ENCODE measurements at places on chromosomes 2 and 18.

DNA sequence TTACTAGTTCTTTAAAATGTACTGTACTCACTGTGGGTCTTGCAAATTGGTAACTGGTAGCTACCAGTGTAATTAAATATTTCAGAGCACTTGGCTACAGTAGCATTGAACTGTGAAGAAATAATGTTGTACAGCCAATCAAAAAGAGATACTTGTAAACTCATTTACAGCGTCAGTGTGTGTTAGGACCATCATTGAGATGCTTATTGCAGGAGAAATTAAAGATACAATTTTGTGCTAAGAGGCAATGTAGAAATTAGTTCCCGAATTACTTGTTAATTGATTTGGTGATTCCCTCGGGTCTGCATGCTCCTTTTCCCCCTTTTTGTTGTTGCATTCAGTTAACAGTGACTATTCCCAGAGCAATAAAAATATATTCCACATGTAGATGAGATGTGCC is 330.5 kb downstream of the AGAP1 start:
- H3K36me3 ChIP-seq: peaks cover 2% of the 10 kb centered on the region
- H3K4me1 ChIP-seq: no peaks in the 10 kb centered on the region
- peaks cover 11% of the 10 kb centered on the region for H3K27me3 ChIP-seq
- H3K4me3 ChIP-seq: no peak overlapping the region
- no peak for DNase-seq

- peaks cover 3% of the 10 kb centered on the region for H3K36me3 ChIP-seq
- no peak overlapping the region for H3K27ac ChIP-seq
- peaks cover 33% of the 10 kb centered on the region for H3K27me3 ChIP-seq
- no peak overlapping the region for H3K4me3 ChIP-seq
- DNase-seq: no peak
- no peaks in the 10 kb centered on the region for H3K4me1 ChIP-seq
Measured at GRCh38 chr2:524442-524841, 152.8 kb downstream of the TMEM18 start.

GRCh38 chr2:39107724-39108273 is 13.1 kb downstream of the SOS1 start:
- peaks cover 5% of the 10 kb centered on the region for H3K36me3 ChIP-seq
- DNase-seq: no peak
- no peaks in the 10 kb centered on the region for H3K27me3 ChIP-seq
- H3K27ac ChIP-seq: peak overlapping the region; percentile 83

GRCh38 chr2:6283259-6283658 is 582.4 kb downstream of the CMPK2 start:
- no peak overlapping the region for H3K4me3 ChIP-seq
- no peak for DNase-seq
- no peaks in the 10 kb centered on the region for H3K36me3 ChIP-seq
- H3K4me1 ChIP-seq: no peaks in the 10 kb centered on the region

DNA sequence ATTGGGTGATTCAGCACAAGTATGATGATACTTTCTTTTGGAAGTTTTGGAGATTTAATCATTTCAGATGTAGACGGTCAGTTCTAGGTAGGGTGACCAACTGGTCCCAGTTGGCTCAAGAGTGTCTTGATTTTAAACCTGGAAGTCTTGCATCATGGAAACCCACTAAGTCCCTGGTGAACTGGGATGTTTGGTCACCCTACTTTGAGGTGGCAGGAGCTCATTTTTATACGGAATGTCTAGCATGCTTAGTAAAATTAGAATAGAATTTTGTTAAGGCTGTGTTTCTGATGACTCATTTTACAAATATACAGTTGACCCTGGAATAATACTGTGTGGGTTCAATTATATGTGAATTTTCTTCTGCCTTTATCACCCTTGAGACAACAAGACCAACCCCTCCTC is 61.5 kb upstream of the DOCK10 start:
- H3K27ac ChIP-seq: no peak overlapping the region
- H3K36me3 ChIP-seq: peaks cover 3% of the 10 kb centered on the region
- no peaks in the 10 kb centered on the region for H3K27me3 ChIP-seq
- H3K4me3 ChIP-seq: no peak overlapping the region
- H3K4me1 ChIP-seq: no peaks in the 10 kb centered on the region
- no peak for DNase-seq

DNA sequence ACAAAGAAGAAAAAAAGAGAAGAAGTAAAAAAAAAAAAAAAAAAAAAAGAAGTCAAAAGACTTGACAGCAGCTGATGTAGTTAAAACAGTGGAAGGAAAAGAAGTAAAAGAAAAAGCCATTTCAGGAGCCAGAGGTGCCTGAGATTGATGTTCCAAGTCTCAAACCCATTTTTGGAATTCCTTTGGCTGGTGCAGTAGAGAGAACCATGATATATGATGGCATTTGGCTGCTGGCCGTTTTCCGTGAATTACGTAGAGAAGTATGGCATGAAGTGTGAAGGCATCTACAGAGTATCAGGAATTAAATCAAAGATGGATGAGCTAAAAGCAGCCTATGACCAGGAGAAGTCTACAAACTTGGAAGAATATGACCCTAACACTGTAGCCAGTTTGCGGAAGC is 7.6 kb upstream of the CHST10 start:
- H3K27ac ChIP-seq: peak overlapping the region; percentile 39
- H3K36me3 ChIP-seq: no peaks in the 10 kb centered on the region
- H3K27me3 ChIP-seq: peaks cover 39% of the 10 kb centered on the region
- no peak for DNase-seq

DNA sequence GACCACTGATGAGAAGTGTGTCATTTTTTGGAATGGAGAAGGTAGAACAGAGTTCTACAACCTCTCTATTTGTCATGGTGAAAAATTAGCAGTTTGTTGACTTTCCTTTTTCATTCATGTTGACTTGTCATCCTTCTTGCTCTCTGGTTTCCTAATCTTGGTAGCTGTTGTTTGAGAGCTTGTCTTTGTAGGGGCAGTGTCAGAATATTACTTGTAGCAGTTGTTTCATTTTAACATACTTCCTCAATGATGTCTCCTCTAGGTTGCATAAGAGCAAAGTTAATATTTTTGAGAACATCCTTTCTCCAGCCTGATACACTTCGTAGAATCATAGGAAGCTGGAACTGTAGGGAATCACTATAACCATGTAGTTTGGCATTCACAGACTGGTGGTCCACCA is 368.2 kb upstream of the FANCL start:
- H3K27me3 ChIP-seq: no peaks in the 10 kb centered on the region
- H3K4me1 ChIP-seq: peaks cover 2% of the 10 kb centered on the region
- no peak overlapping the region for H3K27ac ChIP-seq

GRCh38 chr18:11072632-11073031 is 76.7 kb downstream of the PIEZO2 start:
- peaks cover 11% of the 10 kb centered on the region for H3K27me3 ChIP-seq
- H3K4me3 ChIP-seq: no peak overlapping the region
- no peak overlapping the region for H3K27ac ChIP-seq
- no peaks in the 10 kb centered on the region for H3K36me3 ChIP-seq

DNA sequence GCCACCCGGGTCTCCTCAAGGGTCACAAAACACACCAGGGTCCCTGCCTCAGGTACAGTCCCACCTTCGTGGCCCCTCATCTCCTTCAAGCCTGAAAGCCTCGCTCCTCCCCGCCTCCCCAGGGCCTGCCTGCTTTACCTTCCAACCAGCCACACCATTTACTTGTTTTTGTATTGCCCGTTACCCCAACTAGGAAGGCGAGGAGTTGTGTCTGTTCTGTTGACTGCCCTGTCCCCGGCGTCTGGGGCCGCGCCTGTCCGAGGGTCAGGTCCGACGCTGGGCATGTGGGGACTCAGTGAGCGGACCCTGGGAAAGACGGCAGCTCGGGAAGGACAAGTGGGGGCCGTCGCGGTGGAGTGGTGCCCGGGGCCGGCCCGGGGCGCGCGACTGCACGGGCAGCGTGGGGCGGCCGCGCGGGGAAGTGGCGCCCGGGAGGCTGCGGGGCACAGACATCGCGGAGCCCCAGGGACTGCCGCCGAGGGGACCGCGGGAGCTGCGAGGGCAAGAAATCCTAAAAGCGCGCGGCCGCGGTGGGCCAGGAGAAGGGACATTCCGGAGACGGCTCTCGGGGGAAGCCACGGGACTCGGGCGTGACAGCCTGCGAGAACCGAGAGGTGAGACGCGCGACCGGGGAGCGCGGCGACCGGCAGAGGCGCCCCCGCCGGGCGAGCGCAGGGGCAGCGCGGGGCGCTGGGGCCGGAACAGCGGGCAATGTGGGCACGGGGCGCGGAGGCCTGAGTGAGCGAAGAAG is 797 bp upstream of the GRHL1 start:
- peak overlapping the region; percentile 94 for H3K4me3 ChIP-seq
- DNase-seq: no peak
- H3K27ac ChIP-seq: peak overlapping the region; percentile 56
- peaks cover 2% of the 10 kb centered on the region for H3K36me3 ChIP-seq

DNA sequence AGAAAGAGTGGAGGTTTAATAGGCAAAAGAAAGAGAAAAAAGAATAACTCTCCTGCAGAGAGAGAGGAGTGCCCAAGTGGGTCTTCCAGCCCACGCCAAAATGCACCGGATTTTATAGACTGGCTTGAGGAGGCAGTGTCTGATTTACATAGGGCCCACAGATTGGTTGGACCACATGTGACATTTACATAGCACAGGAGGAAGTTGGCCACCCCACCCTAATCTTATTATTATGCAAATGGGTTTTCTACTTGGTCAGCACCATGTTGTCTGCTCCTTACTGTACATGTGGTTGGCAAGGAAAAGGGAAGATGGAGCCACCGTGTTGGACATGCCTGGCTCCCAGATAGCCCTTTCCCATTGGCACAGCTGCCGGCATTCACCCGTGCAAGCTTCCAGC is 56.8 kb downstream of the SP110 start:
- DNase-seq: no peak
- H3K4me1 ChIP-seq: peaks cover 5% of the 10 kb centered on the region
- no peak overlapping the region for H3K27ac ChIP-seq
- no peak overlapping the region for H3K4me3 ChIP-seq
- no peaks in the 10 kb centered on the region for H3K27me3 ChIP-seq
- peaks cover 9% of the 10 kb centered on the region for H3K36me3 ChIP-seq

GRCh38 chr2:205321231-205321630 is 361.1 kb upstream of the NRP2 start:
- DNase-seq: no peak
- H3K36me3 ChIP-seq: peaks cover 2% of the 10 kb centered on the region
- no peaks in the 10 kb centered on the region for H3K4me1 ChIP-seq
- H3K4me3 ChIP-seq: no peak overlapping the region
- H3K27me3 ChIP-seq: no peaks in the 10 kb centered on the region
- no peak overlapping the region for H3K27ac ChIP-seq

DNA sequence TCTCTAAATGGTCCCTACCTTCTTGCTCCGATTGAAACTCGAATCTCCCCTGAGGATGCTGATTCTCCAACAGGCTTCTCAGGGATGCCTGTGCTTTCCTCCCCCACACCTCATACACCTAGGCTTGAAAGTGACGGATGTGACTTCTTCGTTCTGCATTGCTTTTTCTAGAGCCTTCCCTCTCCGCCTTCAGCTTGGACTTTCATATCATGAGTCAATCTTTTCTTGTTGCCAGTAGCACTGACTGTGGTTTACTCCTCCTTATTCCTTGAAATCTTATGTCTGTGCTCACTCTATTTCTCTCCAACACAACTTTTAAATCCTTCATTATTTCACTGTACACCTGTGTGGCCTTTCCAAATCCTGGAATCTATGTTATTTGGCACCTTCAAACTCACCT is 451.4 kb downstream of the TMX3 start:
- H3K36me3 ChIP-seq: no peaks in the 10 kb centered on the region
- no peaks in the 10 kb centered on the region for H3K4me1 ChIP-seq
- DNase-seq: no peak
- no peak overlapping the region for H3K4me3 ChIP-seq
- H3K27me3 ChIP-seq: no peaks in the 10 kb centered on the region
- no peak overlapping the region for H3K27ac ChIP-seq

- no peaks in the 10 kb centered on the region for H3K4me1 ChIP-seq
- no peak overlapping the region for H3K4me3 ChIP-seq
- DNase-seq: no peak
- H3K36me3 ChIP-seq: no peaks in the 10 kb centered on the region
Measured at GRCh38 chr2:186995092-186995491, 146.1 kb upstream of the ZSWIM2 start.

DNA sequence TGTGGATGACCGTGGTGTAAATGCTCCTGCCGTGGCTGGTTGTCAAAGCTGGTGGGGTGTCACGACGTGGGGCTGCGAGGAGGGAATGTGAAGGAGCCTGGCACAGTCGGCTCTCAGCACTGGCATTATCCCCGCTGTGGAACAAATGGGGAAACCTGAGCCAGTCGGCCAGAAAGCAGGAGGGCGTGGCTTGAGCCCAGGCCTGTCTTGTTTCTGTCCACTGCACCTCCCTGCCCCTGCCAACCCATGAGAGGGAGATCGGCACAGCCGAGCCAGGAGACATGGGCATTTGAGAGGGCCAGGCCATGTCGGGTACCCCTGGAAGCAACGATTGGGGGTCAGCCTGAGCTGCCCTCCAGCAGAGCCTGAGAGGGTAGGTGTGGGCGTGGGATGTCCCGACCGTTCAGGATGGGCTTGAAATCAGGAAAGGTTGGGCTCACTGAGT is 44.5 kb downstream of the PDIA6 start:
- peaks cover 2% of the 10 kb centered on the region for H3K4me1 ChIP-seq
- DNase-seq: no peak
- peaks cover 4% of the 10 kb centered on the region for H3K27me3 ChIP-seq
- no peak overlapping the region for H3K27ac ChIP-seq
- H3K4me3 ChIP-seq: no peak overlapping the region
- peaks cover under 1% of the 10 kb centered on the region for H3K36me3 ChIP-seq

DNA sequence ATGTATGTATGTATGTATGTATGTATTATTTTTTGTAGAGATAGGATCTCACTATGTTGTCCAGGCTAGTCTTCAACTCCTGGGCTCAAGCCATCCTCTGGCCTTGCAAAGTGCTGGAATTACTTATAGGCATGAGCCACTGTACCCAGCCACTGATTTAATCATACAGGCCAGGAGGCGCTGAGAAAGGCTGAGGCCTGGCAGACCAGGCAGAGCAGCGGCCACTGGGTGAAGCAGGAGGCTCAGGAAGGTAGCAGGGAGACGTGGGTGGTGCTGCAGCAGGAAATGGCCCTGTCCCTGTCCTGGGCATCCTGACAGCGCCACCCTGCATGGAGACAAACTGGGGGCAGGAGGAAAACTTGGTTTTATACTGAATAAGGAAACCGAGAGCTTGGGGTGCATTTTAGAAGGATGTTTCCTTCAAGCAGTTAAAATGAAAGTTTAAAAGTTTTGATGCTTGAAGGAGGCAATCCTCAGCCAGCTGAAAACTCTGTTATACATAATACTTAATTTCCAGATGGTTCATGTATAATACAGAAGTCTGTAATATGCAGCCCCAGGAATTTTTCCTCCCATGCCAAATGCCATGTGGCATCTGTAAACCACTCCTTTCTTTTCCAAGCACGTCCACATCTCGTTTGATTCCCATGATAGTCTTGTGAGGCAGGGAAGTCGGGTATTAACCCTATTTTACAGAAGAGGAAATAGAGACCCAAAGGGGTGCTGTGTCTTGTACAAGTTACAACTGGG is 182.4 kb downstream of the CELF4 start:
- no peak overlapping the region for H3K4me3 ChIP-seq
- H3K27me3 ChIP-seq: peaks cover 26% of the 10 kb centered on the region
- peaks cover 2% of the 10 kb centered on the region for H3K36me3 ChIP-seq
- DNase-seq: no peak
- H3K4me1 ChIP-seq: peaks cover 3% of the 10 kb centered on the region
- no peak overlapping the region for H3K27ac ChIP-seq

GRCh38 chr18:49052891-49053644 is 102.3 kb upstream of the SMAD7 start:
- H3K36me3 ChIP-seq: no peaks in the 10 kb centered on the region
- DNase-seq: no peak
- peaks cover 30% of the 10 kb centered on the region for H3K4me1 ChIP-seq
- H3K27me3 ChIP-seq: no peaks in the 10 kb centered on the region
- H3K4me3 ChIP-seq: peak overlapping the region; percentile 63
- no peak overlapping the region for H3K27ac ChIP-seq

GRCh38 chr2:159651884-159652283 is 35.5 kb upstream of the BAZ2B start:
- no peaks in the 10 kb centered on the region for H3K4me1 ChIP-seq
- peaks cover 4% of the 10 kb centered on the region for H3K36me3 ChIP-seq
- H3K4me3 ChIP-seq: no peak overlapping the region
- H3K27ac ChIP-seq: no peak overlapping the region

Data from T-helper 17 cell (primary cell).